CD14-positive monocyte (primary cell): ENCODE measurements at places on chromosomes 11 and 22. TPM values are rescaled to one million over a fixed set of nuclear protein-coding genes. Genes with fewer than 3 reads are reported as not detected.
A peak's percentile ranks its signal among the peaks of the same experiment; 100 is the strongest.

DNA sequence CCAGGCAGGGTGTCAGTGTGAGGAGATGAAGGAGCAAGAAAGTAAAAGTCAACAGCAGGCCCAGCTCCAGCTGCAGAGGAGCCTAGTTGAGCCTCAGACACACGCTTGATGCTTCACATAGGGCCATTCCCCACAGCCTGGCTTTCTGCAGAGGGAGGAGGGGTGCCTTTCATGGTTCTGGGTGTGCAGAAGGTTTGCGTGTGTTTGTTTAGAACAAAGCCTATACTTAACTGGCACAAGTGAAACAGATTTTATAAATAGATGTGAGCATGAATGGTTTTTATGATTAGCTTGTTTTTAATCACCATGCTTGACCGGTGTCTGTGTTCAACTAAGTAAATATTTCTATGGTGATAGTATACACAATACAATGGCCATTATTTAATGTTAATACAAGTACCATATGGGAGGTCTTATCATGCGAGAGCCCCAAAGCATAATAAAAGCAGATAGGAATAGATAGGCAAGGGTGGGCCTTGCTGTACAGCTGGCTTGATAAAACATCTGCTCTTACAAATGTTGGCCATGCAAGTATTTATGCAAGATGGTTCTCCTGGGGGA is 290.2 kb downstream of the ETS1 start:
- no peak overlapping the region for H3K27ac ChIP-seq
- H3K4me1 ChIP-seq: no peaks in the 10 kb centered on the region
- no peak for DNase-seq

GRCh38 chr11:87803748-87804147 is 371.5 kb downstream of the RAB38 start:
- no peaks in the 10 kb centered on the region for H3K36me3 ChIP-seq
- H3K4me3 ChIP-seq: no peak overlapping the region
- no peak overlapping the region for H3K27ac ChIP-seq
- H3K27me3 ChIP-seq: no peaks in the 10 kb centered on the region
- no peaks in the 10 kb centered on the region for H3K4me1 ChIP-seq

DNA sequence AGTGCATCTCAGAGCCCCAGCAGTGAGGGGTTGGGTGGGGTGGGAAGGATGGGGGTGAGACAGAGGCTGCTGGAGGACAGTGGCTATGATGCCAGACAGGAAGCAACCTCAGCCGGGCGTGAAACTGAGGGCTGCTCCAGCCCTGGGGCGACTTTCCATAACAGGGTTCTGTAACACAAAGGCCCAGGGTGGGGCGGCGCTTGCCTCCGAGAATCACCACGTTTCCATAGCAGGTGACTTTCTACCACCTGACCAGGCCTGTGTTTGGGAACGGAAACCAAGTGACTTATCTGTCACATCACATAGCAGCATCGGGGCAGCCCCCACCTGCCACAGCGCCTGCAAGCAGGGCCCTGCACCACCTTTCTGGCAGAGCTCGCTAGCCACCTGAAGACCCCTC is 85.8 kb downstream of the TRMU start:
- no peak for DNase-seq
- no peaks in the 10 kb centered on the region for H3K36me3 ChIP-seq
- H3K27me3 ChIP-seq: no peaks in the 10 kb centered on the region
- H3K4me1 ChIP-seq: no peaks in the 10 kb centered on the region
- no peak overlapping the region for H3K4me3 ChIP-seq
- H3K27ac ChIP-seq: no peak overlapping the region

- H3K27me3 ChIP-seq: peaks cover 1% of the 10 kb centered on the region
- no peak overlapping the region for H3K4me3 ChIP-seq
- no peaks in the 10 kb centered on the region for H3K36me3 ChIP-seq
- H3K4me1 ChIP-seq: no peaks in the 10 kb centered on the region
Observed at GRCh38 chr11:6298605-6299004, 21.7 kb downstream of the CAVIN3 start.

GRCh38 chr11:14079011-14079410 is 116.5 kb downstream of the SPON1 start:
- H3K4me1 ChIP-seq: peaks cover 22% of the 10 kb centered on the region
- H3K27ac ChIP-seq: peak overlapping the region; percentile 30
- peak overlapping the region; percentile 45 for H3K4me3 ChIP-seq
- H3K36me3 ChIP-seq: no peaks in the 10 kb centered on the region
- no peaks in the 10 kb centered on the region for H3K27me3 ChIP-seq
- no peak for DNase-seq

- H3K27ac ChIP-seq: no peak overlapping the region
- no peaks in the 10 kb centered on the region for H3K27me3 ChIP-seq
- peaks cover 9% of the 10 kb centered on the region for H3K4me1 ChIP-seq
- H3K4me3 ChIP-seq: no peak overlapping the region
Observed at GRCh38 chr11:69245491-69246345, 48.2 kb upstream of the MYEOV start.

DNA sequence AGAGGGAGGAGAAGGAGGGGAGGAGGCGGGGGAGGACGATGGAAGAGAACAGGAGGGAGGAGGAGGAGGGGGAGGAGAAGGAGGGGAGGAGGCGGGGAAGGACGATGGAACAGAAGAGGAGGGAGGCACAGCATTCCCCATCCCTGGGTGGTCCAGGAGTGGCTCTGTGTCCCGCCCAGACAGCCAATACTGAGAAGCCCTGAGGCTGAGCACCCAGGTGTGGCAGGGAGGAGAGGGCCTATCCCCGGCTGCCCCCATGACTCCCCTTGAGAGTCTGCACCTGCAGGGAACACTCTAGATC is 717 bp downstream of the MRGPRE start:
- H3K4me1 ChIP-seq: peaks cover 16% of the 10 kb centered on the region
- H3K27me3 ChIP-seq: no peaks in the 10 kb centered on the region

- H3K36me3 ChIP-seq: peaks cover 64% of the 10 kb centered on the region
- DNase-seq: no peak
- peak overlapping the region; percentile 46 for H3K27ac ChIP-seq
- peaks cover 46% of the 10 kb centered on the region for H3K4me1 ChIP-seq
- H3K4me3 ChIP-seq: peak overlapping the region; percentile 100
Observed at GRCh38 chr11:65428578-65429067, 6.0 kb downstream of the NEAT1 start.

- H3K4me1 ChIP-seq: no peaks in the 10 kb centered on the region
- no peaks in the 10 kb centered on the region for H3K36me3 ChIP-seq
- DNase-seq: no peak
- H3K4me3 ChIP-seq: no peak overlapping the region
Observed at GRCh38 chr22:43582394-43582793, 170.6 kb downstream of the MPPED1 start.

- no peaks in the 10 kb centered on the region for H3K27me3 ChIP-seq
- H3K4me3 ChIP-seq: no peak overlapping the region
- no peak for DNase-seq
- H3K36me3 ChIP-seq: no peaks in the 10 kb centered on the region
Observed at GRCh38 chr11:111098091-111098490, 147.4 kb upstream of the POU2AF2 start.

DNA sequence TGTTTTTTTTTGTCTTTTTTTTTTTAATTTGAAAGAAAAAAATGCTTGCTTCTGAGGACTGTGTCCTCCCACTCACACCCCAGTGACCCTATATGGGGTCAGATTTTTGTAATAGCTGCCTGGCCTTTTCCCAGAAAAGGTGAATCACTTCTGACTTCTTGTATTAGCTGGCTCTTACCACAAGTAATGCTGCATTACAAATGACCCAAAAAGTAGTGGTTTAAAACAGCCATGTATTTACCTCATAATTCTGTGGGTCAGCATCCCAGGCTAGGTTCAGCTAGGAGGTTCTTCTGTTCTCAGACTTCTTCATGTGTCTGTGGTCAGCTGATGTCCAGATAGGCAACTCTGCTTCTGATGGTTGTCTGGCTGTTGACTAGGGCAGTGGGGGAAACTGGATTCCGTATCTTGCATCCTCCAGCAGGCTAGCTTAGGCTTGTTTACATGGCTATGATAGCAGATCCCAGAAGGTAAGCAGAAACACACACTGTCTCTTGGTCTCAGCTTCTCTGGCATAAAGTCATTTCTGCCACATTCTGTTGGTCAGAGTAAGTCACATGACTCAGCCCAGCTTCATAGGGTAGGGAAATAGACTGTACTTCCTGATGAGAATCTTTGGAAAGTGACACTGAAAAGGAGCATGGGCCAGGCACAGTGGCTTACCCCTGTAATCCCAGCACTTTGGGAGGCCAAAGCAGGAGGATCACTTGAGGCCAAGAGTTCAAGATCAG is 19.5 kb downstream of the LHFPL7 start:
- no peak overlapping the region for H3K4me3 ChIP-seq
- H3K36me3 ChIP-seq: no peaks in the 10 kb centered on the region
- H3K27me3 ChIP-seq: no peaks in the 10 kb centered on the region
- H3K4me1 ChIP-seq: no peaks in the 10 kb centered on the region

DNA sequence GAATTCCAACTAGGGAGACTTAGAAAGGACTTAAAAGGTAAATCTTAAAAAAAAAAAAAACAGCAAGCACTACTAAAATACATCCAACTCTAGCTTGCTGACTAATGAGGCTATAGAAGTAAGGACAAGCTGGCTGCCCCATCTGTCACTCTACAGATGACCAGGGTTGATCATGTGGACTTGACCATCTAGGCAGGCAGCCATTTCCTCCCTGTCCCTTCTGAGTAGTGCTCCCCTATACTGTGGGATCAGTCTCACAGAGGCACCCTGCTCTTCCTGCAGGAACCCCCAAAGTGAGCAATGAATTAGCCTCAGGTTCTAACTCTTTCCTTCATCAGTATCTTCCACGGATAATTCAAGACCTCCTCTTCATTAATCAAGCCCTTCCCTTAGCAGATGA is 12.3 kb downstream of the SLC1A2 start:
- no peak for DNase-seq
- H3K4me3 ChIP-seq: no peak overlapping the region
- no peak overlapping the region for H3K27ac ChIP-seq
- H3K27me3 ChIP-seq: peaks cover 14% of the 10 kb centered on the region

DNA sequence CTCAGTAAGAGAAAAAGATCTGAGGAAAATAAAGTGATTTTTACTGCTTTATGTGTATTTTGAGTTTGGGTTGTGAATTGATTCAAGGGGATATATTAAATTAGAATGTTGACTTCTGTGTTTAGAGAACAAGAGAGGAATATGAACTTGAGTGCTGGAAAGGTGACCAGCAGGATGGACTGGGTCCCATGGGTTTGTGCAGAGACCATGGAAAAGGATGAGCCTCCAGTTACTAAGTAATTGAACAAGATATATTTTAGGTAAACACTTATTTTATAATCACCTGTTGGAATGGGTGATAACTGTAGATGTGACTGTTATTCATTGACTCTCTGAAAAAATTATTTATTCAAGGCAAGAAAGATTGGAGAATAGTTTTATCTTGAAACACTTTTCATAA is 82.0 kb upstream of the TOP3B start:
- no peaks in the 10 kb centered on the region for H3K36me3 ChIP-seq
- no peak for DNase-seq
- H3K27me3 ChIP-seq: no peaks in the 10 kb centered on the region
- H3K4me1 ChIP-seq: peaks cover 43% of the 10 kb centered on the region
- no peak overlapping the region for H3K4me3 ChIP-seq

DNA sequence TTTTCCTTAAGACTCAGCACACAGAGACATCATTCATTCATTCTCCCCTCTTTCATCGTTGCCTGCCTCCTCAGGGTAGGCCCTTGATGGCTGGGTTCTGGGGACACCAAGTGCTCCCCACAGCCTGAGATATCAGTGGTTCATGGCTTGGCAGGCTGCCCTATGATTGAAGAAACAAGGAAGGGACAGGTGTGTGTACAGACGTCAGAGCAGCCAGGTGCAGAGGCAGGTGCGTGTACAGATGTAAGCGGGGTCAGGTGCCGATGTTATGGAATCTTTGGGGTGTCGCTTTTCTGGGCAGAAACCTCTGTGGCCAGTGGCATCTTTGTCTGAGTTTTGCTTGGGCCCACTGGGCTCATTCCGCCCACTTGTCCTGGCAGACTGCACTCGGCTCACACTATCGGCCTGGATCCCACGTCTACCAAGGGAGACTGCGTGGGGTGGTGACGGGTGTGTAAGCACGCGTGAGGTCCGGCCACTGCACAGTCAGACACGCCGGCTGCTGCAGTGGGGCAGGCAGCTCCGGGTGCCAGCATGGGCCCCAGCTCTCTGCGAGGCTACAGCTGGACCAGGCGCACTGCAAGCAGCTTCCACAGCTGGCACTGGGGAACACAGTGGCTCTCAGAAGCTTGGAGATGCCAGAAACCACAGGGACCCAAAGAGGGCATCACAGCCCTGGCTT is 20.9 kb upstream of the KIAA0930 start:
- peaks cover 39% of the 10 kb centered on the region for H3K4me1 ChIP-seq
- peak overlapping the region; percentile 77 for H3K27ac ChIP-seq
- no peaks in the 10 kb centered on the region for H3K27me3 ChIP-seq
- H3K36me3 ChIP-seq: no peaks in the 10 kb centered on the region
- DNase-seq: no peak

DNA sequence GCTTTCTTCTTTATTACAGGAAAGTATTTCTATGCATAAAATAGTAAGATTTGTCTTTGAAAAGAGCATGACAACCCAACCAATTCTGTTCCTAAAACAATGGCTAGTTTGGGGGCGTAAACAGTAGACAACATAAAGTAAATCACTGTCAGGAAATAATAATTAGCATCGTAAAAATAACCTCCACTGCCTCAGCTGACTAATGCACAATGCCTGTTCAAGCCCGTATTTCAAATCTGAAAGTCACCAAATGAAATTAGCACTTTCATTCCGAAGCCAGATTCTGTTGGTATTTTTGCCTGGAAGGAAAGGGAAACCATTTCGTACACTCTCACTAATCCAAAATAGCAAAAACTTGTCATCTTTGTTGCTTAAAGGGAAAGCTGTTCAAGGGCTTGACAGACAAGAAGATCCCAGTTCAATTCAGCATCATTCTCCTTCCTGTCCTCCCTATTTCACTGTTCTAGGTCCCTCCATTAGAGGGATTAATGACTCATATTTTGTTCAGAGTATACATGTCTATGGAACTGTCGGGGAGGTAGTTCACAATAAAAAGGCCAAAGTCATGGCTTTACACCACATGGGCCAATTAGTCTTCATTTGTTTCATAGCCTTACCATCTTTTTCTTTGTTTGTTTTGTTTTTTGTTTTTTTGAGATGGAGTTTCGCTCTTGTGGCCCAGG is 154.7 kb downstream of the CADM1 start:
- no peaks in the 10 kb centered on the region for H3K4me1 ChIP-seq
- H3K4me3 ChIP-seq: no peak overlapping the region
- no peaks in the 10 kb centered on the region for H3K36me3 ChIP-seq
- DNase-seq: no peak

- H3K4me3 ChIP-seq: no peak overlapping the region
- no peak overlapping the region for H3K27ac ChIP-seq
- H3K27me3 ChIP-seq: no peaks in the 10 kb centered on the region
- DNase-seq: no peak
Observed at GRCh38 chr11:64796757-64797541, 6.1 kb downstream of the MAP4K2 start.

The NCAPD3 gene
- 4.0 TPM for polyA plus RNA-seq

The PLAAT2 gene
- polyA plus RNA-seq: not detected in 2 replicates

The LMF2 gene
- polyA plus RNA-seq: 145 and 197 TPM in 2 replicates

The FGF3 gene
- not detected in 2 replicates for polyA plus RNA-seq

The HIRA gene
- 20.7 and 21.8 TPM in 2 replicates for polyA plus RNA-seq
